NCI-H2171 (cell line): ENCODE measurements at places on chromosomes 16 and 17.

DNA sequence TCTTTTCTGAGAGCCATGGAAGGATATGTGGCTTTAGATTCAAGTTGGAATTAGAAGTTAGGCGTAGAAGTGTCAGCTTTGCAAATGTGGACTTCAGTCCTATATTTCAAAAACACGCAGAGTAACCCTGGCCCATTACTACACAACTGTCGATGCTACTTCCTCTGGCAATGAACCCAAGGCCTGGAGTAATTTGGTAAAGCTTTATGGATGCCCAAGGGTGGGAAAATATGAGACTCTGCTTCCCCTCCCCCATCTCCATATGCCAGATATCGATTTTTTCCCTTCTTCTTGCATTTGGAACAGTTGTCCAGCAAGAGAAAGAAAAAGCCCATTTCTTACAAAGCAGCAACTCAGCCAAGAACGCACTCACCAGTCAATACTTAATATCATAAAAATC lies 2.9 kb upstream of the MAP1LC3B start:
- DNase-seq = peak; percentile 81

DNA sequence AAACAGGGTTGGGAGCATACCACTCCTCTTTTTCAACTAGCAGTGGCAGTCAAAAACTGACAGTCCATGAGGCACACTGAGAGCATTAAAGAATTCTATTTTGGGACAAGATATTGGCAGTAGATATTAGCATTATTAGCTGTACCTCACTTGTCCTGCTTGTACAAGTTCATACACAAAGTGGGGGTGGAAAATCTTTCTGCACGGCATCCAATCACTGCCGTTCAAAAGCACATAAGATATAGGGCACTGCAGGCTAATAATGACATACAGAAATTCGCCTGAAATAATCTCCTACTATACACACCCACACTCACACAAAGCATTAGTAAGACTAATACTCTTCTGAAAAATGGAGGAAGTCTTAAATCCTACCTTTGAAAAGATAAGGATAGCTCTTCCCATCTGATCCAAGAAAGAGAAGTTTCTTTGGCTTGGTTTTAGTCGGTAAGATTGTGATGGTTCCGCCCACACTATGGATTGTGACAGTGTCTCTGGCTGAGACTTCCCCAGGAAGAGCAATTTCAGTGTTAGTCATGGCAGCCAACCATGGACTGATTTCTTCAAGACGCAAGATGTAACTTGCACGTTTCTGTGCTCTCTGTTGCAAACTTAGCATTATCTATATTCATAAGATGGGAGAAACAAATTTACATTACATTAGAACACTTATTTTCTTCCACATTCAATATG lies 40.6 kb upstream of the ARL6IP1 start:
- no peak for DNase-seq

- DNase-seq = no peak
Measured at GRCh38 chr17:61447358-61447757, 4.9 kb upstream of the TBX4 start.

DNA sequence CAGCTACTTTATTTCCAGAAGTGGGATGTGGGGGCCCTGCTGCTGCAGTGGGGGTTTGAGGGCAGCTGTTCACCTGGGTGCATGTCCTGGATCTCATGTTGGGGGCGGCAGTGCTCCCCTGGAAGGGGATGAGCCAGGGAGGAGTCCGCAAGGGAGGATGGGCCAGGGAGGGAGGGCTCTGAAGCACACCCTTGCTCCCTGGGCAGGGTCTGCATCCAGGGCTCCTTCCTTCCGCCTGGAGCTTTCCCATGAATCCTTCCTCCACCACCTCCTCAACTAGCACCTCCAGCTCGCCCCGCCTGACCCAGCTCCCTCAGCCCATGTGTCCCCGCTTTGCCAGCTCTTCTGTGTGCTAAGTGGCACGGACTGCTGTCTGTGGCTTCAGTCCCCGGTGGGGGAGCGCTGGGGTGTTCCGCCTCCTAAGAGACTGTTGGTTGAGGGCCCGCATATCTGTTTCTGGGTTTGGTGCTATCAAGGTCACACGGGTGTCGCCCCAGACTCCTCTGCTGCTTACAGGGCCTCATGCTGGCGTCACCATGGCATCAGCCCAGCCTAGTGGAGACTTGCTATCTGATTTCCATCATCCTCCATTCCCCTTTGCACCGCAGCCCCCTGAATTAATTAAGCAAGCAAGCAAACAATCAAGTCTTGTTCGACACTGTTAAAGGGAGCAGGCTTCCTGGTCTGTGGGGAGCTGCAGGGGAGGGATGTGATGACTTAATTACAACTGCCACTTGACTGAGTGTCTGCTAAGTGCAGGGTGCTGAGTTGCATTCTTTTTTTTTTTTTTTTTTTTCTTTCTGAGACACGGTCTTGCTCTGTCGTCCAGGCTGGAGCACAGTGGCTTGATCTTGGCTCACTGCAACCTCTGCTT lies 71.8 kb downstream of the PRKCA start:
- DNase-seq = peak; percentile 33

GRCh38 chr17:14732211-14732610 lies 431.3 kb downstream of the HS3ST3B1 start:
- DNase-seq = no peak
